ENCODE measurements at places on chromosomes 6 and 20.

DNA sequence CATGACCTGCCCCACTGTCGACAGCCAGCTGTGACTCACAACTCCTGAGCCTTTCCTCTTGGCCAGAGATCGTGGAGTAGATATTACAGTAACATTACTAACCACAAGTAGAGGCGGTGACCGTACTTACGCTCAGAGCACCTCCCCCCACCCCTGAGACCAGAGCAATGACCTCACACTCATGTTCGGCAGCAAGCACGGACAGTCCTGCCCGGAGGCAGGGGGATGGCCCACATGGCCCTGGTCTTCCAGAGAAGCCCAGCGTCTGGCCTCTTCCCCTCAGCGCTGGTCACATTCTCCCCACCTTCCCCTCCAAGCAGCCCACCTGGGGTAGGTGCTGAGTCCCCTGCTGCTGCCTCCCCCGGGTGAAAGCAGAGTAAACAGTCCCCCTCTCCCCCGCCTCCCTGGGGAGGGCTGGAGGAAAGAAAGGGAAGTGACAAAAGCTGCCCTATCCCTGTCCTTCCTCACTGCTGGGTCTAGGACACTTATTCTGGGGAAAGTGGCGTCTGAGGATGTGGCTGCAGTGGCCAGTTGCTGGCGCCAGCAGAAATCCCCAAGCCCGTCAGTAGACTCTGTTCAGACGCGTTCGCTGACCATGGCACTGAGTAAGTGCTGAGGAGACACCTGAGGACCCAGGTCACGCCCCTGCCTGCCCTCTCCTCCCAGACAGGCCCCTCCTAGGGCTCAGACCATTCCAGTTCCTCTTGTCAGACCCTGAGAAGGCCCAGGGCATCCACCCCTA, 68.5 kb downstream of the MRPL14 start:
- DNase-seq = no peak

DNA sequence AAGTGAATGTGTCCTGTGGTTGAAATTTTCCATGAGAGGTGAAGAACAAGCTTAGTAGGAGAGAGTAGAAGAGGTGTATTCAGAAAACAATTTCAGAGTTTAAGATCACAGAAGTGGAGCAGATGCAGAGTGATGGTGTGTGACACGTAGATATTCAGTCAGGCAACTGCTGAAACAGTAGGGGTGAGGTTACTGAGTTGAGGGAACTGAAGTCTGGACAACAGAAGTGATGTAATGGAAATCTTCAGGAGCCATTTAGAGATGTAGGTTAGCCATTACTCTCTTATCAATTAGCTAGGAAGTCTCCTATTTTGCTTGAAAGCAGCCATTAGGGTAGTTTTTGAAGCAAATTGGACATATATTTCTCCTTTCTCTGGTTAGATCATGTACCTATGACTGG, 584.4 kb downstream of the PKHD1 start:
- no peak for DNase-seq

GRCh38 chr6:121354764-121355163, 20.5 kb upstream of the TBC1D32 start:
- no peak for DNase-seq

DNA sequence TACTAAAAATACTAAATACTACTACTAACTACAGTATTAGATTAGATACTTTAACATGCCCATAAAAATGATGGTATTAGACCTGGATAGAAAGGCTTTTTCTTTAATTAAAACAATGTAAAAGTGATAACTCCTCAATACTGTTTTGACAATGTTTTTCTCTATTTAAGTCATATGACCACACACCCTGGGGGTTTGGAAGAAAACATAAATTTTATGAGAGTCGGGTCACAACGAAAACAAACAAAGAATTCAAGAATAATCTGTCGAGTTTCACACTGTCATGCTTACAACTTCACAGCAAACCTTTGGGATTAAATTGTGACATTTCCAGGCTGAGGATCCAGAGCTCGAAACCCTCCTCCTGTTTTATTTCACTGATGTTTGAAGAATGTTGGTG, 107.4 kb upstream of the SOX4 start:
- no peak for DNase-seq

DNA sequence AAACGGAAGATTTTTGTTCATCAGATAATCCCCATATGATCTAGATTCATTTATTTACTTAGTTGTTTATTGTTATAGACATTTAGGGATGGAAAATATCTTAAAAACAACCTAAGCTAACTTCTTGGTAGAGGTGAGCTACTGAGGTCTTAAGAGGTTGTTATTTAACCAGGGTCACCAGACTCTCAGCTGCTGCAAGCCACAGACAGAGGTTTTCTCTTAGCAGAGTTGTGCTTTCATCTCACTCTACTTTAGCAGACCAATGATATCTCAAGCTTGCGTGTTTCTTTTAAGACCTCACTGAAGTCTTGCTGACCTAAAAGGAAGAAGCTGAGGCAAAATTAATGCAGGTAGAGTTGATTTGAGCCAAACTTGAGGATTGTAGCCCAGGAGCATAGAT, 43.6 kb downstream of the NCOA7 start:
- DNase-seq = no peak

DNA sequence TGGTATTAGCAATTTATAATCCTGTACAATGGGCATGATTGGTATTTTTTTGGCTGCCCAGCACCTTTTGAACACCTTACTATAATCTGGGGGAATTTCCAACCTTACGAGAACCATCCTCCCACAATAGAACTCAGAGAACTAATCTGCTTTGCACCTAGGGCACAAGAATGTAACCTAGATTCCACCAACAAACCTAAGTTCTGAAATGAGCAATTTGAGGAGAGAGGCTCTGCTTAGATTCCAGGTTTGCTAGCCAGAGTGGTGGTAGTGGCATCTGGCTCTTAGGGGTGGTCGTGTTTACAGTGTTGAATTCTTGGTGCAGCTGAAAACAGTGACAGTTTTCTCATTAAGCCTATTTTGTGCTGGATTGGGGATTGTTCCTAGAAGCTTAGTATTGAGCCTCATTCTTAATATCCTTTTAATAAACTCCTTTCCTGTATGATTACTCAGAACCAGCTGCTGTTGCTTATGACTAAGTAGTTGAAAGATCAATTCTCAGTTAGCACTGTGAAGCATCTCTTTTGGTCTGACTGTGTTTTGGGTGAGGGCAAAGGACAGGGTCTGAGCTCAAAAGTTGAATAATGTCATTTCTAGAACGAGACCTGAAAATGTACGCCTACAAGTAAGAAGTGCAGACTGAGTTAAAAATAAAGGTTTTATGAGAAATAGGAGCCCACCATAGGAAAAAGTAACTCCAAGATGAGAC, 385.6 kb downstream of the CDKAL1 start:
- DNase-seq = no peak

DNA sequence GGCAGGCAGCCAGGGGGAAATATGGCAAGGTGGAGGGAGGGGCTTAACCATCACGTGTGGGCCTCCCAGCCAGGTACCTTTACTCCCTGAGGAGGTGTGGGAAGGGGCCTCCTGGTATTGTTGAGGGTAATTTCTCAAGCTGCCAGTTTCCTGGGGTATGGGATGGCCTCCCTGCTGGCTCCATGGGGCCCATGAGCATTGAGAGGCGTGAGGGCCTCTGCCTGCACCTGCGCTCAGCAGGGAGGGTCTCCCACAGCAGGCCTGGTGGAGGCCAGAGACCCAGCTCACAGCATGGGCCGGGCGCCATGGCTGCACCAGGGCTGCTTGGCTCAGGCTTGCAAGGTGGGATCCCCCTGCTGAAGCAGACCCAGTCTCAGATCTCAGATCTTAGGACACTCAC, 113.0 kb downstream of the GRM4 start:
- no peak for DNase-seq

DNA sequence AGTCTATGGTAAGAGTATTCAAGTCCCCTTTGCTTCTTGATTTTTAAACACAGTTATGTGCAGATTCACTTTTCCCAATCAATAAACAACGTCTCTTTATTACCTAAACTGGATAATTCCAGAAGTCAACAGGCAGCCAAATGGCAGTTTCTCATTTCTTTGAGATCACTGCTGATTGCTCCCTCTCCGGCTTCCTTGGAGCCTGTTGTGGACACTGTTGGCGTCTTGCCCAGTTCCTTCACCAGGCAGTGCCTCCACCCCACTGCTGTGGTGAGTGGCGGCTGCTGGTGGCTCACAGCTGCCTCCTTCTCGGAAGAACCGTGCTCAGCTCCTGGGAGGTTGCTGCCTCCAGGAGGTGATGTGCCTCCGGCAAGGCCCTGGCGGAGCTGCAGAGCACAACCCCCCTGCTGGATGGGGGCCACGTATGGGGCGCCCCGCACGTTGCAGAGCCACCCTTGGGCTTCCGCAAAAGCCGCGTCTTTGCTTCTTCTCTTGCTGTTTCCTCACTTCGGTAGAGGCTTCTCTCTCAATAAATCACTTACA, 105.1 kb upstream of the CNKSR3 start:
- no peak for DNase-seq

DNA sequence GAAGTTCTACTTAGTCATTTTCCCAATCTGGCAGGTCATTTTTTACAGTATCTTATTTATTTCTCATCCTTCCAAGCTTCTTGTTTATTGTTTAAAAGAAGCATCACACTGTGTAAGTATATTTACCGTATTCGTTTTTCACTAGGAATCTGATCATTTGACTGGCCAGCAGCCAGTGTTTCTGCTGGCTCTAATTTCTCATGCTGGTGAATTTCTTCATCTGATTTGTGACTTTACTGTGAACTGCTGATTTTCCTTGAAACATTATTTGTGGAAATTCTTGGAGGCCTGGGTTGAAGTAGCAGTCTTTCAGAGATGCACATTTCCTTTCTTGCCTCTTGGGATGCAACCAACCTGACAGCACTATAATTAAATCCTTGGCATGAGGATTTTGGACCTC, 65.9 kb downstream of the PREP start:
- no peak for DNase-seq

DNA sequence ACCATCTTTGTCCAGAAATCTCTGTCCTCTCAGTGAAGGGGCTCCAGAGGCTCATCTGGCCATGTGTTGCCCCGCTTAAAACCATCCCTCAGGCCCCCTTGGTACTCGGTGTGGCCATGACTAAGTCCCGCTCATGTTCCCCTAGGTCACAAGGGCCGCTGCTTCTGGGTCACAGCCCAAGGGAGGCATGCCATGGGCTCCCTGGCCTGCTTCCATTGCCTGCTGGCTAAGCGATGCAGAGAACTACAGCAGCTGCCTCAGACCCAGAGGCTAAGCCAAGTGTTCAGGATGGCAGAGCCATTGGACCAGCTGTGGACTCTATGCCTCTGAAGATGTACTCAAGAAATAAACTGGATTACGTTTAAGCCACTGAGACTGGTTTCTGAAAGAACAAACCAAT, 95.5 kb downstream of the ZFP64 start:
- DNase-seq = no peak

DNA sequence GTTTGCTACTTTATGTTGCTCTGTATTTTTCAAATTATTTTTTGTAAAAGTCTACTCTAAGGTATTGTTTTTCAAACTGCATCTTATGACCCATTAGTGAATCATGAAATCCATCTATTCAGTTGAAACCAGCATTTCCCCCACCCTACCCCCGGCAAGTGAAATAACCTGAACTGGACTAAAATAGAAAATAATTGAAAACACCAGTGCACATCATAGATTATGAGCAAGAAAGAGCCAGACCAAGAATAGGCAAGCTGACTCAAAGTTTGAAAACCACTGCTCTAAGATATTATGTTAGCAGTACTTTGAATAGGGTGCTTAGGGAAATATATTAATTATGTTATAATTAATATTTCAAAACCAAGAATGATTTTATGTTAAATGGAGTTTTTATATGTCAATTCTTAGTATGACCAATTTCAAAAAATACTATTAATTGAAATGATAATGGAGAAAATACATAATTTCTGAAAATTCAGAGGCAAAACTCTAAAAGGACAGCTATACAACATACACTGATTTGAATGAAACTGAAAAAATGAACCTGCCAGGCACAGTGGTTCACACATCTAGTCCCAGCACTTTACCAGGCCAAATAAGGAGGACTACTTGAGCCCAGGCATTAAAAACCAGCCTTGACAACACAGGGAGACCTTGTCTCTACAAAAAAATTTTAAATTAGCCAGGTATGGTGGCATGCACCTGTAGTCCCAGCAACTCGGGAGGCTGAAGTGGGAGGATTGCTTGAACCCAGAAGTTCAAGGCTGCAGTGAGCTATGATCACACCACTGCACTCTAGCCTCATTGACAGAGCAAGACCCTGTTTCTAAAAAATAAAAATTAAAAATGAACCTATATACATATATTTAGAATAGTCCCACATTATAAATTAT, 112.0 kb downstream of the CDK19 start:
- DNase-seq = no peak

DNA sequence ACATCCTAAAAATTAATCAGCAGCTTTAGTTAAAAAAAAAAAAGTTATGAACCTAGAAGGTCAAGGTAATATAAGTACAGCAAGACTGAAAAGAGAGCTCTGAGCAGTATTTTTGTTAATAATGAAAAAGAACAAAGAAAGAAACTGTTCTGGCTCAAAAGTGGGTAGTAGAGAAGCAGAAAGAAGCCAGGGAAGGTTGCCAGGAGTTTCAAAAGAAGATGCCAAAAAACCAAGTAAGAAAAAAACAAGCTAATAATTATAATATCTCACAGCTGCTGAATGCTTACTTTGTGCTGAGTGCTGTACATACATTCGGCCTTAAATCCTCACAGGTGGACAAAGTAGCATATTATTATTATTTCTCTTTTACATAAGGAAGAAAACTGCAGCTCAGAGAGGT, 31.9 kb downstream of the NRSN1 start:
- DNase-seq = no peak

DNA sequence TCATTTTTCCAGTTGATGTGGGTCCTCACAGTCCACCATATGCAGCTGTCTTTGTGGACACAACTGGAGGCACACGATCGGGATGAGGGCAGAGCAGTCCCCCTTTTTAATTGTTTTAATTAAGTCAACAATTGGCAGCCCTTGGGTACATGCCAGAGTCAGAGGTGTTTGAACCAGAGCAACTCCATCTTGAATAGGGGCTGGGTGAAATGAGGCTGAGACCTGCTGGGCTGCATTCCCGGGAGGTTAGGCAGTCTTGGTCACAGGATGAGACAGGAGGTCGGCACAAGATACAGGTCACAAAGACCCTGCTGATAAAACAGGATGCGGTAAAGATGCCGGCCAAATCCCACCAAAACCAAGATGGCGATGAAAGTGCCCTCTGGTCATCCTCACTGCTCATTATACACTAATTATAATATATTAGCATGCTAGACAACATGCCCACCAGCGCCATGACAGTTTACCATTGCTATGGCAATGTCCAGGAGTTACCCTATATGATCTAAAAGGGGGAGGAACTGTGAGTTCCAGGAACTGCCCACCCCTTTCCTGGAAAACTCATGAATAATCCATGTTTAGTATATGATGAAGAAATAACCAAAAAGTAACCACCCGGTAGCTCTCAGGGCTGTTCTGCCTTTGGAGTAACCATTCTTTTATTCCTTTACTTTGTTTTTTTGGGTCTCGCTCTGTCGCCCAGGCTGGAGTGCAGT, 31.8 kb upstream of the BLCAP start:
- no peak for DNase-seq

DNA sequence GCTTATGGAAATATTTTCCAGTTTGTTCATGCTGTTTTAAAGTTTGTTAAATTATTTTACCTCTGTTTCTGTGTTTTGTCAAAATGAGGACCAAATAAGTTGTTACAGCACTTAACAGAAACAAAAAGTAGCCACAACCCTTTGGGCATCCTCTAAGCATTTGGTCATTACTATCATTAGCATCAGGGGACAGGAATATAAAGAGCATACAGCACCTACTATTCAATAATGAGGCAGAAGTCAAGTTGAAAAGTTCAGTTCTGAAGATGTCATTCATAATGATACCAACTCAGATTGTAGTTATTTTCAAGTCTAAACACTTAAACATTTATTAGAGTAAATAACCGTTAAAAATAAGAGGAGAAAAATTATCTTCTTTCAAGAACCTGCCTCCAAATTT, 862.3 kb upstream of the FLRT3 start:
- no peak for DNase-seq
